ENCODE measurements at places on chromosomes 2 and 18. TPM values are rescaled to one million over a fixed set of nuclear protein-coding genes. Genes with fewer than 3 reads are reported as not detected.
A peak's percentile ranks its signal among the peaks of the same experiment; 100 is the strongest.

DNA sequence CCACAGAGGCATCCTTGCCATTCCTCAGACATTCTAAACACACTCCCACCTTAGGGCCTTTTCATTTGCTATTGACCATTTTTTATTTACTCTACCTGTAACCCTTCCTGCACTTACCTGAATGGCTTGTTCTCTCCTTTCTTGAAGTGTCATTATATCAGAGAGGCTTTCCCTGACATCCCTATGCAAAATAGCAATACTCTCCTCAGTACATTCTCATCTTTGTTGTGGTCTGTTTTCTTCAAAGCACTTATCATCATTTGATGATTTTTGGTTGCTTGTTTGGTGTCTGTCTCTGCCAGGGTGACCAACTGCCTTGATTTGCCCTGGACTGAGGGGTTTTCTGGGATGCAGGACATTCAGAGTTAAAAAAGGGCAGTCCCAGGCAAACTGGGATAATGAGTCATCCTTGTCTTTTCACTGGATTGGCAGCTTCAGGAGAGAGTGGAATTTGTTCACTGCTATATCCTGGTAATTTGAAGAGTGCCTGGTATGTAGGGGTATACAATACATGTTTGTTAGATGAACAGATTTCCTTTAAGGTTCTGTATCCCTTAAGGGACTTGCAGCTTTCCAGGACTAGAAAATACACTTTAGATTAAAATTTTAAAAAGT is 102.4 kb downstream of the BABAM2 start:
- H3K27ac ChIP-seq: no peak overlapping the region
- no peaks in the 10 kb centered on the region for H3K27me3 ChIP-seq
- H3K4me1 ChIP-seq: no peaks in the 10 kb centered on the region
- DNase-seq: no peak
- no peaks in the 10 kb centered on the region for H3K36me3 ChIP-seq

DNA sequence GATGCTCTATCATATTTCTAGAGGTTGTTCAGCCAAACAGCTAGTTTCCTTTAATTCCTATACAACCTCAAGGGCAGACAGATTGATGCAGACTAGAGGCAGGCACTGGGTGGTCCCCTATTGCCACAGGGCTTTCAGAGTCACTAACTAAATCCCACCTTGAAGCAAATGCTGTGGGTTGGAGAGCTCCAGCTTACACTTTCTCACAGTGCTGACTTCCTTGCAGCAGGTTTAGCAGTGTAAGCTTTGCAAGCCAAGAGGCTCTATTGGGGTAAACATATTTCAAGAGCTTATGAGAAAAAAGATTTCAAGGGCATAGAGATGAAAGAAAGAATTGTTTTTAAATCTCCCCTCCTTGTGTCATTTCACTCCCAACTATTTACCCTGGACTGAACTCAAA is 366.5 kb upstream of the CRIM1 start:
- H3K27ac ChIP-seq: peak overlapping the region; percentile 8
- H3K4me3 ChIP-seq: no peak overlapping the region
- no peaks in the 10 kb centered on the region for H3K27me3 ChIP-seq

GRCh38 chr2:149629026-149629425 is 41.5 kb upstream of the MMADHC start:
- H3K27ac ChIP-seq: no peak overlapping the region
- no peaks in the 10 kb centered on the region for H3K27me3 ChIP-seq
- no peaks in the 10 kb centered on the region for H3K36me3 ChIP-seq
- no peaks in the 10 kb centered on the region for H3K4me1 ChIP-seq
- no peak overlapping the region for H3K4me3 ChIP-seq
- no peak for DNase-seq

- no peaks in the 10 kb centered on the region for H3K27me3 ChIP-seq
- no peak for DNase-seq
- H3K36me3 ChIP-seq: no peaks in the 10 kb centered on the region
- no peaks in the 10 kb centered on the region for H3K4me1 ChIP-seq
Observed at GRCh38 chr2:53356291-53356905, 411.2 kb upstream of the CHAC2 start.

- no peaks in the 10 kb centered on the region for H3K4me1 ChIP-seq
- H3K4me3 ChIP-seq: peak overlapping the region; percentile 71
- H3K36me3 ChIP-seq: no peaks in the 10 kb centered on the region
- peak overlapping the region; percentile 98 for H3K27ac ChIP-seq
Observed at GRCh38 chr2:45652090-45653031, 886 bp downstream of the PRKCE start.

- H3K4me3 ChIP-seq: no peak overlapping the region
- no peak for DNase-seq
- H3K27me3 ChIP-seq: no peaks in the 10 kb centered on the region
- peaks cover 1% of the 10 kb centered on the region for H3K4me1 ChIP-seq
Observed at GRCh38 chr2:48425402-48425801, 104.6 kb upstream of the STON1 start.

- DNase-seq: no peak
- H3K4me3 ChIP-seq: no peak overlapping the region
- peaks cover 5% of the 10 kb centered on the region for H3K4me1 ChIP-seq
- no peaks in the 10 kb centered on the region for H3K27me3 ChIP-seq
Observed at GRCh38 chr2:33516456-33516995, 40.1 kb downstream of the RASGRP3 start.

GRCh38 chr2:72963423-72964145 is 46.3 kb downstream of the EMX1 start:
- no peaks in the 10 kb centered on the region for H3K36me3 ChIP-seq
- no peaks in the 10 kb centered on the region for H3K27me3 ChIP-seq
- no peaks in the 10 kb centered on the region for H3K4me1 ChIP-seq
- H3K4me3 ChIP-seq: no peak overlapping the region

GRCh38 chr2:233672886-233673285 is 1.2 kb downstream of the UGT1A9 start:
- no peaks in the 10 kb centered on the region for H3K4me1 ChIP-seq
- no peaks in the 10 kb centered on the region for H3K27me3 ChIP-seq
- no peak overlapping the region for H3K4me3 ChIP-seq
- DNase-seq: no peak
- H3K27ac ChIP-seq: no peak overlapping the region
- H3K36me3 ChIP-seq: no peaks in the 10 kb centered on the region

The CYBRD1 gene
- total RNA-seq: 471 TPM

The LYPD6B gene
- not detected for total RNA-seq

The GYPC gene
- total RNA-seq: 68.8 TPM

The IL18RAP gene
- total RNA-seq: 1.5 TPM

The SKOR2 gene
- not detected for total RNA-seq

The GPR35 gene
- total RNA-seq: 8.2 TPM
